ENCODE measurements at places on chromosomes 7 and 10.

DNA sequence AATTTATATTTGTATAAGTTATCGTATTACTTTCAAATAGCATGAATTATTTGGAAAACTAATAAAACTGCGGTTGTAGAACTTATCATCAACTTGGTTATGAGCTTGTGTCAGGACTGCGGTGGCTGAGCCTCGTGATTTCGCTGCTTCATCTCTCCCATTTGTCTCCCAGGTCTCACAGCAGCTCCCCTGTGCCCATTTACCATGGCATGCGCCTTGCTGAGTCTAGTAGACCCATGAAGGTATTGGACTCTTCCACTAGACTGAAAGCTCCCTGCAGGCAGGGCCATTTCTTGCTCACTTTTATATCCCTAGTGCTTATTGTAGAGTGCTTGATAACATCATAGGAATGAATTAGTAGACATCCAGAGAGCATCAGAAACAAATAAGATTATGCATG is 53.9 kb downstream of the CPXM2 start:
- no peak for DNase-seq

DNA sequence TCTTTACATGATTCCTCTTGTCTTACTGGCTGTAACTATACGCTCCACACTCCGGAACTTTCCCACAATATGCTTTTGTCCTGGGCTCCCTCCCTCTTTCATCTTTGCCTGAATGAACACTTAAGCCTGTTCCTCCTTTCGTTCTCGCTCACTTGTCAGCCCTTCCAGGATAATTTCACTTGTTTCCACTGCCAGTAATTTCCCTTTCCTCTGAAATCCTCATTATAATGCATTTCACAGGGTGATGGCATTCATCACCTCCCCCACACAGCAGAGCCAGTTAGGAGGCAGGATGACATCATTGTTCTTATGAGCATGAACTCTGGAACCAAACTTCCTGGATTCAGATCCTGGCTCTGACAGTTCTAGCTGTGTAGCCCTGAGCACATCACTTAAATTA is 372.6 kb downstream of the GPR158 start:
- DNase-seq, result no peak

DNA sequence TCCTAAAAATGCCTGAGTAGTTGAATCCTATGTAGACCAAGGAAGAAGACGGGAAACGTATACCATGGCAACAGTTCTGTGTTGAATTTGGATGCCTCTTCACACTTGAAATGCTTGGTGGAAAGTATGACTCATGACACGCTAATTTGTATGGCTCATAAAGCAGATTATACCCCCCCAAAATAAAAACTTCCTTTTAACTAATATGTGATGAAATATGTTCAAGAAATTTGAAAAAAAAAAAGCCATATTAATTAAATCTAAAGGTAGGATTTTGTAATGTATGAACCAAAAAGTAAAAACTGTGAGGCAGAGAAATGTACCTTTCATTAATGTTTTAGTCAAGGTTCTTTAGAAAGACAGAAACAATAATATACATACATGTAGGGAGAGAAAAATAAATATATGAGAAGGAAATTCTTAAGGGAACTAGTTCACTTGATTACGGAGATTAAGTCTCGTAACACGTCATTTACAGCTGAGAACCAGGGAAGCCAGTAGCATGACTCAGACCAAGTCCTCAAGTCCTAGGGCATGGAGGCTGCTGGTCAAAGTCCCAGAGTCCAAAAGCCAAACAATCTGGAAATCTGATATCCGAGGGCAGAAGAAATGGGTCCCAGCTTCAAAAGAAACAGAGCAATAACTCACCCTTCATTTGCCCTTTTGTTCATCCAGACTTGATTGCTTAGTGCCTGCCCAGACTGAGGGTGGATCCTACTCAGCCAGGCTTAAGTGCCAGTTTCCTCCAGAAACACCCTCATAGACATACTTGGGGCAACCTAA is 485.1 kb downstream of the SEMA3D start:
- no peak for DNase-seq

GRCh38 chr7:68963552-68963951 is 634.7 kb upstream of the AUTS2 start:
- no peak for DNase-seq

- no peak for DNase-seq
Observed at GRCh38 chr10:49410365-49411074, 14.6 kb upstream of the DRGX start.

DNA sequence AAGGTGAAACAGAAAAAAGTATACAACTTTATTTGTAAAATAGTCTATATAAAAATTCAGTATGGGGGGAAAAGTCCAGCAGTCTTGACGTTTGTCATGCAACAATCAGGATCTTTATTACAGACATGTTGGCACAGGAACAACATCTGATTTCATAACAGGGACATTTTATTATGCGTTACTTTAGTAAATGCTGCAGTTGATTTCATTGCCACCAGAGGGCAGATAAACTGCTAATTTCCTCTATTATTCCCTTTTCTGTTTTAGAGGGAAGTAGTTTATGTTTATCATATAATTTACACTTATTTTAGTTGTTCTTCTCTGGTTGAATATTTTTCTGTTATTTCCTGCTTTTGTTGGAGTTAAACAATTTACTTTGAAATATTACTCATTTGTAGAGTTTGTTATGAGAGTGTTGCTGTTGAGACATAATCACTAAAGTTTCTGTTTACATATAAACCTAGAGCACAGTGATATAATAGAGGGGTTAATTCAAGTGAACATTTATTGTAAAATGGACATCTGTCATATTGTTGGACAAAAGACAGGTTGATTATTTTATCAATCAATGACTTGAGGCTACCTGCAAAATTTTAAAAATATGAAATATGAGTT is 3.3 kb downstream of the PLXDC2 start:
- DNase-seq, result peak; percentile 88

DNA sequence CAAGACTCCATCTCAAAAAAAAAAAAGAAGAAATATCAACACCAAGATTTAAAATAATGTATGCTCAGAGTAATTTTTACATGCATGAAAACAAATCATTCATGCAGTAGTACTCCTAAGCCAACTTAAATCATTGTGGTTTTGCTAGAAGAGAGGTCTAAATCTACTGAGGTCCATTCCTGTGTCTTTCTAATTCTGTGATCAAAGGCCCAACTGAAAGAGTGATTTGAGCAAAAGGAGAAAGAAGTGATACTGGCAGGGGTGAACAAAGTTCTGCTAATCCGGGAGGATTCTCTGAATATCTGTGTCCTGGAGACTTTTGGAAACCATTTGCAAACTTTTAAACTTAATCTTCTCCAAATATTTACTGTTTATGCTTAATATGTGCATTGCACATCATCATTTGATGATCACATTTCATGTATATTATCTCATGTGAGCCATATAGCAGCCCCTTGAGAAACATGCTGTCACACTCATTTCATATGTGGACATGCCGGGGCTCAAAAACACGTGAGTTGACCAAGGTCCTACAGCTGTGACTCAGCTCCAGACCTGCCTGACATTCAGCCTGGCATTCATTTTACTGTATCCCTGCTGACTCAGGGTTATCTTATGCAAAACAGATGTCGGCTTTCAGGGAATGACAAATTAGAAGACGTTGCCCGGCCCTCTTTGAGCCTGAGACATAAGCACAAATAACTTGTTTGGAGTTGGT is 76.4 kb downstream of the FAM107B start:
- no peak for DNase-seq

GRCh38 chr10:88108115-88108610 is 244.7 kb downstream of the PTEN start:
- DNase-seq, result peak; percentile 91

GRCh38 chr10:131701131-131701947 is 199.5 kb upstream of the PPP2R2D start:
- DNase-seq, result no peak

GRCh38 chr10:18100669-18101068 is 39.6 kb upstream of the CACNB2 start:
- peak; percentile 51 for DNase-seq

GRCh38 chr10:80136134-80136571 is 3.6 kb downstream of the PLAC9 start:
- DNase-seq, result peak; percentile 18

GRCh38 chr10:78934532-78934898 is 134.3 kb upstream of the ZMIZ1 start:
- no peak for DNase-seq

- DNase-seq, result peak; percentile 75
Observed at GRCh38 chr10:120221873-120222485, 235.0 kb upstream of the PLPP4 start.

DNA sequence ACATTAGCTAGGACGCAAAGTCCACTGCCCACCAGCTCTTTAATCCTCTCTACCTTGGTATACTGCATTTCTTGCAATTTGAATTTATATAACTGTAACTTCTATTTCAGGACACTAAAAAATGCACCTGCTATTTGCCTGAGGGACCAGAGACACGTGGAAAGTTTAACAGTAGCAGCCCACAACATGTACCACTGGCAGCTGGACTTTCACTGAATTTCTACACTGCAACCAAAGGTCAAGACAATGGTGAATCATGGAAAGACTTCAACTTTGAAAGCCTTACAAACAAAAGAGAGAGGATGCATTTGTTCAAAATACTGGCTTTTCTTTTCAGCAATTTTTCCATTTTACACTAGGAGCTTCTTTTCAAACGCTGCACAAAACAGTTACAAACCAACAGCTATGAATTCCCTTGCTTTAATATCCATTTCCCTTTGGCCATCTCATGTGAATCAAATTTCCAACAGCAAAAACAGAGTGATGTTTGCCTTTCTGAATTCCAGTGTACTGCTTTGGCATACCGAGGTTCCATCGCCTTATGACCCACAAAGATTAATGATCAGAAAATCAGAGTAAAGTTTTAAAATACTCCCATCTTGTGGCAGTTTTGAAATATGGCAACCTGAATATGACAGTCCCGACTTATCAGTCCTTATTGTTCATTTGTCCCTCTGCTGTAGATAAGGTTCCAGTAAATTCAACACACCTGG is 29.9 kb upstream of the HNRNPH3 start:
- peak; percentile 77 for DNase-seq

DNA sequence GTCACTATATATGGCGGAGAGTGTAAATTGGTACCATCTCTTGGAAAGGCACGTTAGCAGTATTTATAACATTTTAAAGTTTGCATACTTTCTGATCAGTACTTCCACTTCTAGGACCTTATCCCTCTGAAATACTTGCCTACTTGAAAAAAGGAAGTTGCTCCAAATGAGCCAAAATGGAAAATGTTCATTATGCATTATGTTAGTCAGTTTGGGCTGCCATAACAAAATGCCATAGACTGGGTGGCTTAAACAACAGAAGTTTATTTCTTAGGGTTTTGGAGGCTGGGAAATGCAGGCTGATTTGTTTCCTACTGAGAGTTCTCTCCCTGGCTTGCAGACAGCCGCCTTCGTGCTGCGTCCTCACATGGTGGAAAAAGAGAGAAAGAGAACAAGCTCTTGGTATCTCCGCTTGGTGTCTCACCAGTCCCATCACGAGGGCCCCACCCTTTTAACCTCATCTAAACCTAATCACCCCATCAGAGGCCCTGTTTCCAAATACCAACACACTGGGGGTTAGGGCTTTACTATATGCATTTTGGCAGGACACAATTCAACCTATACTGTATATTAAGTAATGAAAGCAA is 6.9 kb downstream of the SNX10 start:
- no peak for DNase-seq

DNA sequence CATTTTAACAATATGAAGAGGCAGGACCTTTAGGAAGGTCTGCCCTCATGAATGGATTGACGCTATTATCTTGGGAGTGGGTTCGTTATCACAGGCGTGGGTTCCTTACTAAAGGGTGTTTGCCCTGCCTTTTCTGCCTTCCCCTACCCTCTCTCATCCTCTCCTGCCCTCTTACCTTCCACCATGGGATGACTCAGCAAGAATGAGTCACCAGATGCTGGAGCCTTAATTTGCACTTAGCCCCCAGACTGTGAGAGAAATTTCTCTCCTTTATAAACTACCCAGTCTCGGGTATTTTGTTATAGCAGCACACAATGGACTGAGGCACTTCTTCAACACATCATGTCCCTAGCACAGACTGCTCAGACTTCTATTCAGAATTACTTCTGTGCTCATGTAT is 31.4 kb upstream of the ZNF32 start:
- DNase-seq, result peak; percentile 50

DNA sequence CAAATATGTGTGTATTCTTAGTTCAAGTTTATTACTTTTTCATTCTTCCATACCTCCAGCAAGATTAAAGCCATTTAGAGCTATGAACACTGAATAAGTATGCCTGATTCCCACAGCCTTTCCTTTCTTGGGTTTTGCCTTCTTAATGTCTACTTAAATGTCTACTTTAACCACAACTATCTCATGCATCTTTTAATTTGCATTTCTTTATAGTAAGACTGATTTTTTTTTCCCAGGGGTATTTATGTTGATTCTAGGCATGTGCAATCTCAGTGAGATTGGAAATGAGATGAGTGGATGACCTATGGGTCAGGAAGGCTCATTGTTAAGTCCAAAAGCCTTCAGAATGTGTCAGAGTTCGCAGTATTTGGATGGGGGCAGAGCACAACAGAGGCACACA is 3.6 kb downstream of the PCBD1 start:
- DNase-seq, result no peak

DNA sequence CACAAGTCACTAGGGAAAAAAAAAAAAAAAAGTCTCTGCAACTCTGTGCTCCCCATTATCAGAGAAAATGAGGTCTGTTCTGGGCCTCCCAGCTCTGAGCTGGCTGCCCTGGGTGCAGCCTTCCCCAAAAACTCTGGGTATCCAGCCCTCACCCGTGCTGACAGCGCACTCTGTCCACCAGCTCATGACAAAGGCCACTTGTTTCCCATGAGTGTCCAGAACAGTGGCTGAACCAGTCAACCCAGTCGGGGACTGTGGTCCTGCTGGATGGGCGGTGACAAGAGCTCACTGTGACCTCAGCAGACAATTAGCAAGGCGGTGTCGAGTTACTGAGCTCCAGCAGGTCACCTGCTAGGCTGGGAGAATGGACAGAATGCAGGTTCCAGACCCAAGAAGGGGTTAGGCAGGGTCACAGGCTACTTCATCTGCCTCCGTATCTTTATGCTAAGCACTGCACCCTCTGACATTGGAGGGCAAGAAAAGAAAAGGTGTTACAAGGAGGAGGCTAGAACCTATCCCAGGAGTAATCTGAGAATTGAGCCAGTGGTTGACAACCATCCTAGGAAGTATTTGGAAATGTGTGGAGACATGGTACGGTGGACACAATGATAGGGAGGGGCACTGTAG is 37.2 kb downstream of the DLG5 start:
- no peak for DNase-seq

GRCh38 chr7:20474249-20474648 is 141.2 kb upstream of the ABCB5 start:
- no peak for DNase-seq

- peak; percentile 76 for DNase-seq
Observed at GRCh38 chr7:29113384-29114102, 32.8 kb downstream of the CPVL start.

Data from hematopoietic multipotent progenitor cell treated with erythropoietin and hydrocortisone succinate and interleukin-3 and kit ligand, for 4 days (in vitro differentiated cells).